ENCODE measurements at places on chromosomes 11 and 22. TPM values are rescaled to one million over a fixed set of nuclear protein-coding genes. Genes with fewer than 3 reads are reported as not detected.

- DNase-seq, result no peak
Measured at GRCh38 chr11:109972939-109973338, 120.3 kb upstream of the ZC3H12C start.

GRCh38 chr11:68125164-68125563 lies 4.0 kb upstream of the CHKA start:
- DNase-seq, result no peak

DNA sequence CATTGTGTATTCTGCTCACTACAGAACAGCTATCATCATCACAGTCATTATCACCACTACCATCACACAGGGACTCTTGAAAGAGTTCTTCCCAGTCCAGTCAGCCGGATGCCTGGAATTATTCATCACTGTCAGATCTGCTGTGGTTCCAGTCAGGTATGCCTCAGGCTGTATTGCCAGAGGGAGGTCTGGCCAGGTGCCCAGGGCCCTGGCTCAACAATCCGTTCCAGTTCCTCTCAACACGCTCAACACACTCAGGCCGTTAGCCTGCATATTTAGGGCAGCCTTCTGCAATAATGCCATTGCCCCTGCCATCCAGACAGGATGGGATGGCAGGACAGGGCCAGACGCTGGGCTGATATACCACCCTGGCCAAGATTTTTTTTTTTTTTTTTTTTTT lies 28.6 kb upstream of the RASL10A start:
- DNase-seq, result peak; percentile 60

DNA sequence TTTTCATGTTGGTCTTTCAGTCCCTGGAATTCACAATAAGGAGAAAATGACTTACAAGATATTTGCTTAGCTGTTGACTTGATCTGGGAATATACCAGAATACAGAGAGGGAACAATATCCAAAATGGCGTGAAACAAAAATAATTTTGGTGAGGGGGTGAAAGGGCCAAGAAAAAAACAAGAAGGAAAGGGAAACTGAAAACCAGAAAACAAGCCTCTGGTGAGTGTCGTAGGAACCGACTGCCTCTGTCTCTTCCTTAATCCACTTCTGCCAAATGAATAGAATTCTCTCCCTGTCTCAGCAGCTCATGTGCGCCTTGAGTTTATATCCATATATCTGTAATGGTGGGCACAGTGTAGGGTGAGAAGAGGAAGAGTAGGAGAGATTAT lies 367.6 kb downstream of the ETS1 start:
- DNase-seq, result no peak

Gene OR5A1
- not detected for polyA plus RNA-seq

Gene ADAMTS8
- 9.5 TPM for polyA plus RNA-seq

Gene NEFH
- polyA plus RNA-seq, result 1.9 TPM

DNA sequence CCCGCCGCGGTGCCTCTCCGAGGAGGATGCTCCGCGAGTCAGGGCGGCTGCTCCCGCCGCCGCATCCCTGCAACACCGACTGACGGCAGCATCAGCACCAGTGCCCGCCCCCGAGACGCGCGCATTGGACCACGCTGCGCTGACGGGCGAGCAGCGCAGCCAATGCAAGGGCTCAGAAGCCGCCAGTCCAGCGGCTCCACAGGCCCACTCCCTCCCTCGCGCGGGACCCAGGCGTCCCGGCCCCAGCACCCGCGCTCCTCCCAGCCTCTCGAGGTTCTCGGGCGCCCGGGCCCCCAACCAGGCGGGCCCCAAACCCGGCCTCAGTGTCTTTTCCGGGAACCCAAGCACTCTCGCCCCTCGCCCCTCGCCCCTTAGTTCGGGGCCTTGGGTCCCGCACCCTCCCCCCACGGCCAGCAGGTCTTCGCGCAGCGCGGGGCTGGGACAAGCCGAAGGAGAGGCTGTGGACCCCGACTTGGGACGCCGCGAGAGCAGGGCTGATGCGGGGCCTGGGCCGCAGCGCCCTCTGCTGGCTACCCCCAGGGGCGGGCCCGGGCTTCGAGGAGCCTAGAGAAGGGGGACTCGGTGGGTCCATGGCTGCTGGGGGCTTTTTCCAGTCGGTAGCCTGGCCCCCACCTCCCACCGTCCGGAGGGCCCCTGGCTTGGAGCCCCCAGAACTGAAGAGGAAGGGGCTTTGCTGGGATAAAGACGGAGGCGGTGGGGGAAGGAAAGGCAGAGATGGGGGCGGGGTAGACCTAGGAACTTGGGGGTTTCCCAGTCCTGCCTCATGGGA lies at the start of gene NRXN2:
TSS of gene NRXN2 (minus strand) at position 81 of the 790 bp plus-strand sequence. CDS start 9,498 bp downstream, outside the sequence.
- DNase-seq, result peak; percentile 87

Gene CSNK2A3
- 1.4 TPM for polyA plus RNA-seq

GRCh38 chr11:120565466-120566155 lies 54.1 kb downstream of the GRIK4 start:
- DNase-seq, result no peak

- DNase-seq, result no peak
Measured at GRCh38 chr11:117313828-117314768, 2.0 kb downstream of the BACE1 start.

- DNase-seq, result no peak
Measured at GRCh38 chr11:75700940-75701339, 16.7 kb upstream of the MOGAT2 start.

DNA sequence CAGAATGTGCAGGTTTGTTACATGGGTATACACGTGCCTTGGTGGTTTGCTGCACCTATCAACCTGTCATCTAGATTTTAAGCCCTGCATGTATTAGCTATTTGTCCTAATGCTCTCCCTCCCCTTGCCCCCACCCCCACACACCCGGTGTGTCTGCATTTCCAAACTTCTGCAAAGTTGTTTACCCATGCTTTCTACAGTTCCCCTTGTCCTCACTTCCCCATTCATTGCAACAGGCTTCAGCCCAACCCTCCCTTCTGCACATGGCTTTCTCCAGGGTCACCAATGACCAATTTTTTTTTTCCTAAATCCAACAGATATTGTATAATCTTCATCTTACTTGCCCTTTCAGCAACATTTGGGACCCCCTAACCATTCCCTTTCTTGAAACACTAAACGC lies 32.0 kb upstream of the NUP50 start:
- peak; percentile 8 for DNase-seq

- no peak for DNase-seq
Measured at GRCh38 chr22:19148417-19149046, 1.6 kb downstream of the GSC2 start.

GRCh38 chr11:28243581-28243980 lies 135.4 kb downstream of the METTL15 start:
- peak; percentile 36 for DNase-seq

Gene ZP1
- polyA plus RNA-seq, result 0.36 TPM

Gene NCF4
- 4.5 TPM for polyA plus RNA-seq

DNA sequence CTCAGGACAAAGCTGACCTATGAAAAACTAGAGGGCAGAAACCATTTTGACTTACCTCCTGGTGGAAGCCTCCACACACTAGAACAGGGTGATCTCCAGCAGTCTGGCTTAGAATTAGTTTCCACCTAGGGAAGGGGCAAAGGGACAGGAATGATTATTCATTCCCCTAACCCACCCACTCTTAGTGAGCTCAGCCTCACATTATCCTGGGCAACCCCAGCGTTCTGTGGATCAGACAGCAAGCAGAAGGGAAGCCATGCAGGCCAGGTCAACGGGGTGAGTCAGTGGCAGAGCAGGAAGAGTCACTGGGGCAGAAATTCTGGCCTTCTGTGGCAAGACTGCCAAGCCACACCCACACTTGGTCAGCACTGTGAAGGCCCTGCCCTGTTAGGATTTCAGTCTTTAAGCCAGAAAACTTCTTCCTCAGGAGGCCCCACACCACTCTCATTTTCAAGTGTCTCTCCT lies 10.5 kb downstream of the NUMA1 start:
- peak; percentile 43 for DNase-seq

GRCh38 chr11:70567680-70568034 lies 169.3 kb downstream of the CTTN start:
- no peak for DNase-seq

DNA sequence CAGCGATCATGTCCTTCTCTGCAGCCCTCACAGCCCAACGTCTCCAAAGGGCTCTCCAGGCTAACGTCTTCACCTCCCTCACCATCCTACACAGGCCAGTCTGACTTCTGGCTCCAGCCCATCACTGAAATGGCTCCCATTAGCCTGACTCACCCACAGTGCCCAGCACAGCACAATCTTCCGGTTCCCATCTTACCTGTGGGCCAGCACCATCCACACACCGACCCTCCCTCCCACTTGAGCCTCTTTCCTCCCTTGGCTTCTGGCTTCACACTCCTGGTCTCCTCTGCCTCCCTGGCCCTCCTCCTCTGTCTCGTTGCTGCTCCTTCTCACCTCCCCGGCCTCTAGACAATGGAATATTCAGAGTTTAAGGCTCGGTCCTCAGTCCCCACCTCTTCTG lies 51.2 kb downstream of the PDE2A start:
- DNase-seq, result no peak

Gene LSP1
- polyA plus RNA-seq, result 77.7 TPM

Gene CDC42EP2
- polyA plus RNA-seq, result 38.8 TPM

- no peak for DNase-seq
Measured at GRCh38 chr11:101138245-101138930, 8.8 kb upstream of the PGR start.

GRCh38 chr11:279966-280705 lies 1.9 kb downstream of the NLRP6 start:
- DNase-seq, result no peak

- peak; percentile 9 for DNase-seq
Measured at GRCh38 chr22:35258191-35258988, 1.1 kb downstream of the HMGXB4 start.

GRCh38 chr11:70338594-70338993 lies 59.7 kb upstream of the CTTN start:
- no peak for DNase-seq

DNA sequence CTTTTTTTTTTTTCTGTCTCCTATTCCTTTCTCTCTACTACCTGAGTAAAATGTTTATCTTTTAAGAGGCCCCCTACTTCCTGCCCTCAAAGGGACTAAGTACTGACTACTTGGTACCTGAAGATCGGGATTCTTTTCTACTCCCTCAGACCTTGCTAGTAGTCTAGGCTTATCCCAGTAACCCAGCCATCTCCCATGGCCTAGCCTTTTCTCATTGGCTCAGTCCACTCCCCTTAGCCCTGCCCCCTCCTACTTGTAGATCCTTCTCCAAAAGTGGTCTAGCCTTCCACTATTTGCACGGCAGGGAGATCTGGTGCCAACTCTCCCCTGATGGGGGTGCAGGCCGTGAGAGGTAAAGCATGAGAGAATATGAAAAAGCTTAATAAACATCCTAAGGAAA lies 133.7 kb downstream of the RCN1 start:
- no peak for DNase-seq

Data from hindlimb muscle (tissue), 1 donor.